ENCODE measurements at places on chromosomes 4 and X. TPM values are rescaled to one million over a fixed set of nuclear protein-coding genes. Genes with fewer than 3 reads are reported as not detected.

GRCh38 chr4:98838531-98838930 lies 90.4 kb downstream of the EIF4E start:
- no peak for DNase-seq

DNA sequence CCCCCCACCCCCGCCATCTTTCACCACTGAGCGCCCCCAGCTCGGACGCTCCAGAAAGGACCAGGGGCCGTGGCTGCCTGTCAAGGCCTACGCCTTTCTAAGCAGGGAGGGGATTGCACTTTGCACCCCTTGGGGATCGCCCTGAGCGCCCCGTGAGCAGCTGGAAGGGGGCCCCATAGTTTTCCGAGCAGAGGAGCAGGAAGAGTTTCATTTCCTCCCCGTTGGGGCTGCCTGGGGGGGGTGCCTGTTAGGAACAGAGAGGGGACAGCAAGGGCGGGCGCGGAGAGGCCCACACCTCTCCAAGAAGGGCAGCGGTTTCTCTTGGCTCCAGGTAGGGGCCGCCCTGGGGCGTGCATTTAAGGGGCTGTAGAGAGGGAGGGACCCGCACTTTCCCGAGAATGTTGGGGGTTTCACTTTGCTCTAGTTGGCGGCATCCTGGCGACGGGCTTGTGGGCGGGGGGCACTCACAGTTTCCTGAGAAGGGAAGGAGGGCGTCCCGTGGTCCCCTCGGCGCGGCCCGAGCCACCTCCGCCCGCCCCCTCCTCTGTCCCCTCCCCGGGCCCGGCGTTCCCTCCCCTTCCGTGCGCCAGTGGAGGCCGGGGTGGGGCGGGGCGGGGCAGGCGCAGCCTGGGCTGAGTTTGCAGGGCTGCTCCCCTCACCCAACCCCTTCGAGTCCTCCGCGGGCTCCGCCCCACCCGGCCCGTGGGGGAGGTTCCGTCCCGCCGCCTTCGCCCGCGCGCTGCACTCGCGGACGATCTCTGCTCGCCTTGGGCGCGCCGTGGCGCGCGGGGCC lies 82.3 kb upstream of the CD99 start:
- DNase-seq: peak; percentile 84

DNA sequence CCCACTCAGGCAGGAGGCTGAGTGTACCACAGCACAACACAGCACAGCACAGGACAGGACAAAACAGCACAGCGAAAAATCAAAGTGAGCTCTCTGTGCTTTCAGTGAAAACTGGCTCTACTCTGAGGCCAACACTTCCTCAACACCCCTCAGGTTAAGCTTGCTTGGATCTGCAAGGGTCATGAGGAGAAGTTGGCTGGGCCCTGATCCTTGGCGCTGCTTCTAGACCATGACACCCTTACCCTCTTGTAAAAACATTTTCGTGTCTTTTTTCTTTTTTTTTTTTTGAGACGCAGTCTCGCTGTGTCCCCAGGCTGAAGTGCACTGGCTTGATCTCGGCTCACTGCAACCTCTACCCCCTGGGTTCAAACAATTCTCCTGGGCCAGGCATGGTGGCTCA lies 25.3 kb downstream of the USP46 start:
- DNase-seq: no peak

DNA sequence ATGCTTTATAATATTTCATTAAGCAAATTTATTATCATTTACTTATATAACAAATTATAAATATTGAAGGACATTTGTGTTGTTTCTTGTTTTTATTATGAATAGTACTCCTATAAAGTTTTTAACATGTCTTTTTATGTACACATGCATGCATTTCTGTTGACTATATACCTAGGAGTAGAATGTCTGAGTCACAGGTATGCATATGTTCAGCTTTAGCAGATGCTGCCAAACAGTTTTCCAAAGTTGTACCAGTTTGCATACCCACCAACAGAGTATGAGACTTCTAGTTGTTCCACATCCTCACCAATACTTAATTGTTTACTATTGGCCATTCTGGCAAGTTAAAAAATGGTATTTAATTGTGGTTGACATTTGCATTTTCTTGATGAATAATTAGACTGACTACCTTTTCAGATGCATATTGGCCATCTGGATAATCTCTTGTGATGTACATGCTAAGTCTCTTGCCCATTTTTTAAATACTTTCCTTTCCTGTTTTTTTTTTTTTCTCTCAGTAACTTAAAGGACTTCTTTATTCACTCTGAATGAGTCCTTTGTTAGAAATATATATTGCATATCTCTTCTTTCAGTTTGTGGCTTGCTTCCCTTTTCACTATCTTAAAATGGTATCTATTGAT lies 132.2 kb upstream of the TRIM2 start:
- DNase-seq: peak; percentile 48

DNA sequence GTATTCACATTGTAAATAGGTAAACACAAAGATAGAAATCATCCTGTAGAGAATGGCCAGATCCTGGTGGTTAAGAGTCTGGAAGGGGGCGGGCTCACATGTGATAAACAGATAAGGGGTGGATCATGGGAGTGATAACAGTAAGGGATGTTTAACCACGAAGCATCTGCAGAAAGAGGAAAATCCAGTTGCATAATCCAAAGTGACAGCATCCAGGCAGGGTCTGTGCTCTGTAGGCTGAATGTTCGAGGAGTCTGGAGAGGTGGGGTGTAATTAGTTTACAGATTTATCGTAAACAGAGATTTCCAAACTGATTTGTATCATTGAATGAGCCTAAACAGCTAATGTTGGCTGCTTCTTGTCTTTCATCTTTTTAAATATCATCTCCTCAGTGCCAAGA lies 1009.8 kb upstream of the SLIT2 start:
- no peak for DNase-seq

SPATA18 gene
- 32.0 TPM for total RNA-seq

DNA sequence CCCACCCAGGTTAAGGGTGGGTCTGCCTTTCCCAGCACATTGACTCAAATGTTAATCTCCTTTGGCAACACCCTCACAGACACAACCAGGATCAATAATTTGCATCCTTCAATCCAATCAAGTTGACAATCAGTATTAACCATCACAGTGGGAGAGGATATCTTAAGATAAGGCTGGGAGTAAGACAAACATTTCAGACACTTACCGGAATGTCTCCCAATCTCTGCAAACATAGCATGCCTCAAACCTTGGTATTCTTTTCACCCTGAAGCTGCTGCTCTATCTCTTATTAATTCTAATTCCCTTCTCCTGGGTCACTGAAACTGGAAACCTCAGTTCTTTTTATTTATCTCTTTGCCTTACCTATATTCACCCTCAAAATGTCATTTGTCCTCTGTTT lies 19.0 kb upstream of the TAPT1 start:
- DNase-seq: no peak

GRCh38 chr4:8547108-8547911 lies 32.9 kb upstream of the GPR78 start:
- DNase-seq: peak; percentile 82

DNA sequence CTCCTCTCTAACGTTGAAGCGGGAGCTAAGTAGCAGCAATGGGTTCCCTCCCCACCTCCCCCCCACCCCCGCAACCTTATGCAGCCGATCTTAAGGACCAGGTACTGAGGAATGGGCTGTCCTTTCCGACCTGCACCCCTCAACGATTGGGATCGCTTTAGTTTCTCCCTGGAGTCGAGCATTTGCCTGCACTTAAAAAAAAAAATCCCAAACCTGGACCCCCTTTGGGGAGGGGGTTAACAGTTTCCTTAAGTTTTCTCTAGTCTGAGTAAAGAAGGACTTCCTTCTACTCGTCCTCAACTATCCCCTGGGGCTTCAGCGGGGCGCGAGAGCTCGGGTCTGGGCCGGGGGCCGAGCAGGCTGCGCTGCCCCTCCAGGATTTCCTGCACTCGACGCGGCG lies 25.7 kb upstream of the BCORL1 start:
- no peak for DNase-seq

GRCh38 chr4:172035562-172035961 lies 222.4 kb downstream of the GALNTL6 start:
- DNase-seq: no peak

NR3C2 gene
- total RNA-seq: 0.40 TPM

GRCh38 chr4:69731847-69732246 lies 28.6 kb downstream of the SULT1B1 start:
- no peak for DNase-seq

- DNase-seq: no peak
Measured at GRCh38 chr4:61922766-61923165, 722.6 kb downstream of the ADGRL3 start.

GRCh38 chrX:905848-906566 lies 275.4 kb downstream of the SHOX start:
- no peak for DNase-seq

GLOD5 gene
- not detected for total RNA-seq

GRCh38 chrX:101195442-101196173 lies 24.0 kb upstream of the DRP2 start:
- DNase-seq: no peak

DNA sequence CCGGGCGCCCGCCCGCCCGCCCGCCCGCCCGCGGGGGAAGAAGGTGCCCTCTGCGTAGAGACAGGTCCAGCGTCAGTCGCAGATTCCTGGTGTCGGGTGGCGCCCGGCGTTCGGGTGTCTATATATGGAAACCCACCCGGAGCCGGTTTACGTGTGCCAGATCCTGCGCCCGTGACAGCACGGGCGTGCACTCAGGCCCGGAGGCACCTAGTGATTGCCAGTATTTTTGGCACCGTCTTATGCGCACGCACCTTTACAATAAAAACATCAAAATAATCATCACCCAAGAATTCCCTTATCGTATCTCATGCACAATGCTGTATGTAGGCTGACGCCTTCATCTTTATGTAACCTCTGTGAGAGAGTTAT lies 519 bp downstream of the SLC25A4 start:
- peak; percentile 53 for DNase-seq

DNA sequence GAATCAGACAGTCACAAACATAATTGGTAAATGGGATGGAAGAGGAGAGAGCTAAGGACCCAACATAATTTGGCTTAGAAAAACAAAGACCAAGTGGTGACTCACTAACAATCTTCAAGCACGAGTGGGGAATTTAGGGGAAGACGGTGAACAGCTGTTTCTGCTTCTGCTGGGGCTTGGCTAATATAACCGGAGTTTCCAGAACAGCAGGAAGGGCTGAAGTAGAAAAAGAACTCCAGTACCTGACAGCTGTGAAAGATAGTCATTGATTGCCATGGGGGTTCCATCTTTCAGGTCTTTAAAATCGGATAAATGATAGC lies 290.9 kb upstream of the LDB2 start:
- DNase-seq: no peak

USP17L10 gene
- not detected for total RNA-seq

S100G gene
- total RNA-seq: not detected

DNA sequence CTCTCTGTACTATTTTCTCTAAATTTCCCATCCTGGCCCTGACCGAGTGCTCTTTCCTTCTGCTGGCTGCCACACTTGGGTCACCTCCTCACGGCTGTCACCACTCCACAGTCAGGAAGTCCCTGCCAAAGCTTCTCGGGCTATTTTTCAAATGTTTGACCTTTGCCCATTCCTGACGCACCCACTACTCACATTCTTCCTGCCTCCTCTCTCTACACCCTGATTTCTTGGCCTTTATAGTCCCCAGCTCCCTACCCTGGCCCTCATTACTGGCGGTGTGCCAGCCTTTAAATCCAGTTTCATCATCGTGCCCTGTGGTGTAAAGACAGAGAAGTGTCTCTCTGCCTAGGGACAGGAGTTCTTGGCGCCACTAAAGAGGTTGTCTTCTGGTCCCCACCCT lies 46.4 kb upstream of the GATB start:
- DNase-seq: no peak

RNF212 gene
- total RNA-seq: 0.33 TPM

DCHS2 gene
- total RNA-seq: not detected

SMS gene
- total RNA-seq: 63.3 TPM

EDA2R gene
- total RNA-seq: 8.2 TPM

GRCh38 chr4:48858130-48858529 lies 27.2 kb downstream of the OCIAD1 start:
- no peak for DNase-seq

MAGEE2 gene
- total RNA-seq: not detected

GRCh38 chrX:135489542-135489941 lies 30.9 kb upstream of the INTS6L start:
- DNase-seq: no peak

- DNase-seq: no peak
Measured at GRCh38 chr4:33825685-33826084, 2418.6 kb downstream of the ARAP2 start.

GRCh38 chr4:13627178-13627605 lies 333 bp downstream of the BOD1L1 start:
- DNase-seq: no peak

DNA sequence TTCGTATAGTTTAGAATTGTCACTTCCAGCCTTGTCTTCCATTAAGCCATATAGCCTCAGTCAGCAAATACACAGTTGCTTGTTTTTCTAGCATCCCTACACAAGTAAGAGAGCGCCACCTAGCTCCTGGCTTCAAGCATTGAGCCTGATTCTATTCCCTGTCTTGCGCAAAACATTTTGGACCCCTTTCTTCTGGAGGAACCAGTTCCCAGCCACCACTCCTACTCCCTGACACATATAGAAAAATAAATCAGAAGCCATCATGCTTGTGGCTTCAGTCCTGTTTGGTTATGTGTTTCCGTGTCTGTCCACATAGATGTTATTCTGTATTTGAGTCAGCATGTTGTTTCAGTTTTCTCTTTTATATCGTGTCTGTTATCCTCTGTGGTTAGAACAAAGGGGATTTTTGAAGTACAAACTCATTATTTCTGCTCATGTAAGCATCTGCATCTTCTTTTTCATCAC lies 59.9 kb downstream of the GK start:
- peak; percentile 32 for DNase-seq

GRCh38 chr4:186942758-186943377 lies 219.2 kb upstream of the FAT1 start:
- no peak for DNase-seq

DNA sequence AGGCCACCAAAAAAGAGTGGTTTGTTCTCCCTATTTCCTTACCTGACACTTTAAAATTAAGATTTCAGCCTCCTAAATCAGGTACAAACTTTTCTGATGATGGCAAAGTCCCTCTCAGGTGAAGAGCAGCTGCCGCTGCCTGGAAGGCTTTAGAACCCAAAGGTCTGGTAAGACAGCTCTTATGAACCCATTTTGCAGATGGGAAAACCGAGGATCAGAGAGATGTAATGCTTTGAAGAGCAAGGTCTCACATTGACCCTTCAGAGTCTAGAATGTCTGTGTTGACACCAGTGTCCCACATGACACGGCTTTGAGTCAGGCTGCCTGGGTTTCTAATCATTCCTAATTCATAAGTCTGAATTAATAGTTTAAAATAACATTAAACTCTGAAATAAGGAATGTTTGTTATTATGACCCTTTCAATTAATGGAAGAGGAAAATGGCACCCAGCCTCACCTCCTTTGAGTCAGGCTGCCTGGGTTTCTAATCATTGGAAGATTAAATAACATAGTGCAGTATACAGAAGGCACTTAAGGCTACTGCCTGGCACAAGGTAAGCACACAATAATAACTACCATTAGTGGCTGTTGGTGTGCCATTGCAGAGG lies 27.9 kb upstream of the KIAA0232 start:
- no peak for DNase-seq

- DNase-seq: no peak
Measured at GRCh38 chrX:130793975-130794374, 109.0 kb downstream of the ENOX2 start.
